ENCODE measurements at places on chromosomes 6 and 20.
A peak's percentile ranks its signal among the peaks of the same experiment; 100 is the strongest.

GRCh38 chr20:62583424-62583920 lies 58.8 kb upstream of the SLCO4A1 start:
- peaks cover 7% of the 10 kb centered on the region for H3K27me3 ChIP-seq
- no peak for DNase-seq
- no peak overlapping the region for H3K4me3 ChIP-seq

GRCh38 chr6:157162766-157163433 lies 160.4 kb downstream of the TMEM242 start:
- no peak for DNase-seq
- no peaks in the 10 kb centered on the region for H3K27me3 ChIP-seq
- H3K27ac ChIP-seq, result no peak overlapping the region
- no peaks in the 10 kb centered on the region for H3K36me3 ChIP-seq
- no peak overlapping the region for H3K4me3 ChIP-seq

GRCh38 chr20:34978092-34978744 lies 22.6 kb downstream of the MYH7B start:
- H3K27me3 ChIP-seq, result no peaks in the 10 kb centered on the region
- H3K27ac ChIP-seq, result no peak overlapping the region
- DNase-seq, result no peak
- H3K4me1 ChIP-seq, result no peaks in the 10 kb centered on the region
- no peaks in the 10 kb centered on the region for H3K36me3 ChIP-seq
- no peak overlapping the region for H3K4me3 ChIP-seq

- H3K27me3 ChIP-seq, result no peaks in the 10 kb centered on the region
- DNase-seq, result no peak
Measured at GRCh38 chr20:34524426-34524825, 8.2 kb downstream of the DYNLRB1 start.

- no peaks in the 10 kb centered on the region for H3K36me3 ChIP-seq
- H3K4me1 ChIP-seq, result peaks cover 9% of the 10 kb centered on the region
- peak overlapping the region; percentile 64 for H3K4me3 ChIP-seq
- H3K27ac ChIP-seq, result peak overlapping the region; percentile 97
- DNase-seq, result no peak
- no peaks in the 10 kb centered on the region for H3K27me3 ChIP-seq
Measured at GRCh38 chr20:3820901-3821727, 767 bp downstream of the AP5S1 start.

- no peaks in the 10 kb centered on the region for H3K4me1 ChIP-seq
- H3K4me3 ChIP-seq, result no peak overlapping the region
- H3K27me3 ChIP-seq, result no peaks in the 10 kb centered on the region
- no peak overlapping the region for H3K27ac ChIP-seq
- no peaks in the 10 kb centered on the region for H3K36me3 ChIP-seq
Measured at GRCh38 chr20:56783826-56784225, 154.7 kb downstream of the TFAP2C start.

DNA sequence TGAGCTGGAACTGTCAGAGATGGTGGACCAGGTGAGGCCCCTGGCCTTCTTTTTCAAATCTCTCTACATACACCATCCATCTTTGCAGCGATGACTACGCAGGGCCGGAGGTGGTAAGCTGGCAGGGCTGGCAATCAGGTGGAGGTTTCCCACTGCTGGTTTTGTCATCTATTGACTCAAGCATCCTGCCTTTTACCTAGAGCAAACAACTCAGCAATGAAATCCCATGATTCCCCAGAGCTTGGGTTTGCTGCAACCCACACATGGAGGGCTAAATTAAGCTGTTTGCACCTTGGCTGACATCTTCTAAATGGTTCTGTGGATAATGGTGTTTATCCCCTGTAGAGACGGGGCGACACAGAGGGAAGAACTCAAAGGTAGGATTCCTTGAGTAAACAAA lies 170.2 kb downstream of the SCP2D1 start:
- no peak overlapping the region for H3K4me3 ChIP-seq
- H3K27ac ChIP-seq, result no peak overlapping the region
- DNase-seq, result no peak
- H3K27me3 ChIP-seq, result no peaks in the 10 kb centered on the region
- no peaks in the 10 kb centered on the region for H3K36me3 ChIP-seq

- H3K36me3 ChIP-seq, result no peaks in the 10 kb centered on the region
- no peaks in the 10 kb centered on the region for H3K27me3 ChIP-seq
- no peak overlapping the region for H3K27ac ChIP-seq
Measured at GRCh38 chr6:24972311-24972958, 36.7 kb upstream of the RIPOR2 start.

- no peak for DNase-seq
- no peaks in the 10 kb centered on the region for H3K36me3 ChIP-seq
- H3K27ac ChIP-seq, result no peak overlapping the region
Measured at GRCh38 chr6:109311471-109311870, 70.8 kb downstream of the CD164 start.

- H3K4me3 ChIP-seq, result no peak overlapping the region
- no peaks in the 10 kb centered on the region for H3K4me1 ChIP-seq
- no peaks in the 10 kb centered on the region for H3K27me3 ChIP-seq
- no peaks in the 10 kb centered on the region for H3K36me3 ChIP-seq
Measured at GRCh38 chr6:69915346-69915745, 49.0 kb downstream of the COL19A1 start.

GRCh38 chr6:1593286-1593957 lies 16.3 kb upstream of the FOXC1 start:
- peaks cover 7% of the 10 kb centered on the region for H3K27me3 ChIP-seq
- no peak overlapping the region for H3K4me3 ChIP-seq
- no peaks in the 10 kb centered on the region for H3K36me3 ChIP-seq
- no peak overlapping the region for H3K27ac ChIP-seq

Data from right lobe of liver (tissue), 6 donors.